Stimulated activated CD4-positive, alpha-beta T cell treated with anti-CD3 and anti-CD28 coated beads, Interleukin-12 subunit alpha, Interleukin-12 subunit beta, amount 100 ng/mL, for 24 hours (primary cell): ENCODE measurements at places on chromosomes 2 and 18.

DNA sequence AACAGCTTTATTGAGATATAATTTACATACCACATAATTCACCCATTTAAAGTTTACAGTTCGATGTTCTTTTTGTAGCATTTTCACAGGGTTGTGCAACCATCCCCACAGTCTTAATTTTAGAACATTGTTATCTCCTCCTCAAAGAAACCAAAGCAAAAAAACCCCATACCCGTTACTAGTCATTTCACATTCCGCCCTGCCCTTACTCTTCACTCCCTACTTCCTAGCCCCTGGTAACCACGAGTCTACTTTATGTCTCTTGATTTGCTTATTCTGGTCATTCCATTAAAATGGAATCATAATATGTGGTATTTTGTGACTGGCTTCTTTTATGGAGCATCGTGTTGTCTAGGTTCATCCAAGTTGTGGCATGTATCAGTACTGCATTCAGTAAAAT is 137.7 kb downstream of the TANC1 start:
- no peak for DNase-seq

GRCh38 chr2:223941579-223942277 is 3.4 kb downstream of the WDFY1 start:
- peak; percentile 59 for DNase-seq

GRCh38 chr2:27992787-27993401 is 102.4 kb downstream of the BABAM2 start:
- no peak for DNase-seq

DNA sequence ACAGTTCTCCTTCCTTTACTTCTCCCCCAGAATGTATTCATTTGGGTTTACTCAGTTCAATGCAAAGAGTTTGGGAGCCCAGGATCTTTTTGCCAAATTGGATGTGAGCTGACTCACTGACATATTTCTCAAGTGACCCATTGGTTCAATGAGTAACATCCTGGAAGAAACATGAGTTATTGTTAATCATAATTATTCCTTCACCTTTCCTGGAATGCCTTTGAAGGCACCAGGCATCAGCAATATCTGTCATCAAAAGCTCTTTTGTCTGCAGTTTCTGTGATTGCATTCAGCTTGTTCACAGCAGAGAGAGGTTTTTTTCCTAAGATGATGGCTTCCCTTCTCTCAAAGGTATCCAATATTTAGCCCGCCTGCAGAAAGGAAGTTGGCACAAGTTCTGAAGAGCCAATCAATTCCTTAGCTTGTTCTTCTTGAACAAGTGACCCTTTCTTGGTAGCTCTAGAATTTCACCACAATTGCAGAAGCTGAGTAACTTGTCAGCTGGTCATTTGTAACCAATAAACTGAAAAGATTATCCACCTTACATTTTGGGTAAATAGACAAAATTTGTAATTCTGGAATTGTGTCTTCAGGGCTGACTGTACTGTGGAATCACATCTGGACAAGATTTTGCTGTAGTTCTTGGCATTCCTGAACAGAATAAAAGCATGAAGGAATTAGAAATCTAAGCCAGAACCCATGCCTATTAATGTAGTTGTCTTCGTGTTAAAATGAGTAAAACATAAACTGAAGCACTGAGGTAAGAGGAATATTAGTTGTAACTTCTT is 72.2 kb upstream of the TMEM17 start:
- no peak for DNase-seq

- no peak for DNase-seq
These were observed 58.1 kb downstream of the MAP3K19 start for GRCh38 chr2:134988994-134989605.
